ENCODE measurements at places on chromosomes 3 and 15. TPM values are rescaled to one million over a fixed set of nuclear protein-coding genes. Genes with fewer than 3 reads are reported as not detected.

CCK gene
- polyA plus RNA-seq: 8.2 TPM

GRCh38 chr3:121913305-121913990 is 19.2 kb downstream of the SLC15A2 start:
- H3K4me3 ChIP-seq: no peak overlapping the region
- no peak for DNase-seq
- H3K4me1 ChIP-seq: peaks cover 3% of the 10 kb centered on the region
- no peak overlapping the region for H3K27ac ChIP-seq
- no peaks in the 10 kb centered on the region for H3K36me3 ChIP-seq

- peaks cover 10% of the 10 kb centered on the region for H3K4me1 ChIP-seq
- H3K27ac ChIP-seq: no peak overlapping the region
- no peak for DNase-seq
- H3K4me3 ChIP-seq: no peak overlapping the region
- H3K36me3 ChIP-seq: no peaks in the 10 kb centered on the region
These were observed 58.1 kb upstream of the HACD2 start for GRCh38 chr3:123642957-123643330.

DNA sequence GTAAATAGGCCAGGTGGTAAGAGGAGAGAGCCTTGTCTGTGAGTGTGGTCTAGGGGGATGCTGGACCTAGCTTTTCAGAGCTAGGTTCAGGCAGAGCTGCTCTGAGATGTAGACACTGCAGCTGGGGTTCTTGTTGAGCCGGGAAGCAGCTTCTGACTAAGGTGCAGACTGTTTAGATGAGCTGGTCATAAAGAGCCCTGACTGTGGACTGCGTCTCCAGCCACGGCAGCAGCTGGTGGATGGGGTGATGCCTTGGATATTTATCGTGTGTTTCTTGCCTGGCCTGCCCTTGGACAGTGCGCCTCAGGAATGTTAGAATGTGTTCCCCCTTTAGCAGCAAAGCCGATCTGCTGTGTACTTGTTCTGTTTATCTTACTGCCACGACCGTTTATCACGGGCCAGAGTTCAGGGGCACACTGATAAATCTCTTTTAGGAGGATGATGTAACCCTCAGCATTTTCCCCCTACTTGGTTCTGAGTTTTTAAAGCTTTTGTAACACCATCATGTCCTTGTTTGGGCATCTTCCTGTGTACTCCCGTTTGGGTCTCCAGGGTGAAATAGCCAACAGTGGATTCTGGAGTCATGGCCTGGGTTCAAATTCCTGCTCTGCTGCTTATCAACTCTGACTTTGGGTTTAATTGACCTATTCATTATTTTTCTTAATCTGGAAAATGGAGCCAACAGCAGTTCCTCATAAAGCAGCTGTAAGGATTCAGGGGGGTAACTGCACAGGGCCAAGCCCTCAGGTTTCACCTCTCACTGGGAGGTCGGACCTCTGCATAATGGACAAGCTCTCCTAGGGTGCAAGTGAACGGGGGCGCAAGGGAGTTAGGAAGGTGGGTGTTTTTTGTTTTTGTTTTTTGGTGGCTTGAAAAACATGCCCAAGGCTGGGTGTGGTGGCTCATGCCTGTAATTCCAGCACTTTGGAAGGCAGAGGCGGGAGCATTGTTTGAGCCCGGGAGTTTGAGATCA is 51.4 kb downstream of the FLNB start:
- H3K4me1 ChIP-seq: peaks cover 62% of the 10 kb centered on the region
- no peak for DNase-seq
- no peak overlapping the region for H3K27ac ChIP-seq
- no peaks in the 10 kb centered on the region for H3K27me3 ChIP-seq
- H3K36me3 ChIP-seq: peaks cover 67% of the 10 kb centered on the region

EOMES gene
- 1.6 TPM for polyA plus RNA-seq

SMCO1 gene
- not detected for polyA plus RNA-seq

MAGEL2 gene
- not detected for polyA plus RNA-seq

PLA2G4D gene
- polyA plus RNA-seq: 0.45 TPM

DNA sequence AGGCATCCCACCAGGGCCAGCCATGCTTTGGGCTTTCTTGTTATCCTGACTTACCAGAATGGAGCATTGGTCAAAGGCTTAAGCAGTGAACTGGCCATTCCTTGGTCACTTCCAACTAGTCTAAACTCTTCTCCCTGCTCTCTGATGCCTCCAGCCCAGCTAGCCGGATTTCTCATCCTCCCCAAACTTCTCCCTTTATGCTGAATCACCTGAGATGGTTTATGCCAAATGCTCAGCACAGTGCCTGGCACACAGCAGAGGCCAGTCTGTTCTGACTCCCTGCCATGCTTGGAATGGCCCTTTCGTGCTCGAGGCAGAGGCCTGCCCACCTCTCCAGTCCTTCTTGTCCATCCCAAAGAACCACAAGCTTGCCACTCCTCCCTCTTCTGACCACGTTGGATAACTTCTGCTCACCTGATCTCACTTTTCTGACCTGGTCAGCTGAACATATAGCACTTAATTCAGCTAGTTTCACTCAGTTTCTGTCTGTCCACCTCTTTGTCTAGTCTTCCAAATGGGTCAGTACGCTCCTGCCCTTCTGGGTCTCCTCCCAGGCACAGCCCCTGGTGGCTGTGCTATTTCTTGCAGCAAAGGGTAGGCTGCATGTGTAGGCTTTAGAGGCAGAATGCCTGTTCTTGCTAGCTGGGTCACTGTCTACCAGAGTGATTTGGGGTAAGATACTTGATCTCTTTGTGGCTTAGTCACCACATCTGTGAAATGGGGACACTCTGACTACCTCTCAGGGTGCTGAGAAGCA is 2.2 kb upstream of the RBP1 start:
- no peaks in the 10 kb centered on the region for H3K36me3 ChIP-seq
- no peaks in the 10 kb centered on the region for H3K27me3 ChIP-seq
- H3K27ac ChIP-seq: no peak overlapping the region
- no peak for DNase-seq
